ENCODE measurements at places on chromosomes 2 and 18.

DNA sequence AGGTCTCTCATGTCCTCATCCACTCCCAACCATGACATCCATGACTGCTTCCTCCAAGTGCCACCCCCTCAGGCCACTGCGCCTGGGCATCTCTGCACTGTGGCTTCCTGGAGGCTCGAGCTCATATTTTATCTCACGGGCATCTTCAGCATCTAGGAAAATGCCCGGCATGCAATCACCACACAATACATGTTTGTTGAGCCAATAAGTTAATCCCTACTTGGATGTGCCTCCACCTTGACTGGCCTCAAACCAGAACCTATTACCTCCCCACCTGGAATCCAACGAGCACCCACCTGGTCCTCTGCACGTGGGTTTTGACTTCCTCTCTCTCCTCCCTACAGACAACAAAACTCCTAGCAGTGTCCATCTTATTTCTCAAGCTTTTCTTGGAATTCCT lies 198.9 kb upstream of the REV1 start:
- DNase-seq, result peak; percentile 38

DNA sequence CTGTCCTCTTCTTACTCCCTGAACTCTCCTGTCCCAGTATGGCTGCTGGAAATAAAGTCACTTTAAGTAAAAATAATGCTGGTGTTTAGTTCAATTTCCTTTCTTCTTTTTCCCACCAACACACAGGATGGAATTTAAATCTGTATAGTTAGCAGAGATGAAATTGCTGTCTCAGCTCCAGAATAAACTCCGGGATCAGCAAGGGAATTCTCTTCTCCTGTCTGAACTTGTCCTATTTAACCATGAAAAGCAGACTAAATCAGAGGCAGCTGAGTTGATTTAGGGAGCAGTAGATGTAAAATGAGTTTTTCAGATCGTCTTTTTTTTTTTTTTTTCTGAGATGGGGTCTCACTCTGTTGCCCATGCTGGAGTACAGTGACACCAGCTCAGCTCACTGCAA lies 25.9 kb downstream of the TTLL4 start:
- no peak for DNase-seq

DNA sequence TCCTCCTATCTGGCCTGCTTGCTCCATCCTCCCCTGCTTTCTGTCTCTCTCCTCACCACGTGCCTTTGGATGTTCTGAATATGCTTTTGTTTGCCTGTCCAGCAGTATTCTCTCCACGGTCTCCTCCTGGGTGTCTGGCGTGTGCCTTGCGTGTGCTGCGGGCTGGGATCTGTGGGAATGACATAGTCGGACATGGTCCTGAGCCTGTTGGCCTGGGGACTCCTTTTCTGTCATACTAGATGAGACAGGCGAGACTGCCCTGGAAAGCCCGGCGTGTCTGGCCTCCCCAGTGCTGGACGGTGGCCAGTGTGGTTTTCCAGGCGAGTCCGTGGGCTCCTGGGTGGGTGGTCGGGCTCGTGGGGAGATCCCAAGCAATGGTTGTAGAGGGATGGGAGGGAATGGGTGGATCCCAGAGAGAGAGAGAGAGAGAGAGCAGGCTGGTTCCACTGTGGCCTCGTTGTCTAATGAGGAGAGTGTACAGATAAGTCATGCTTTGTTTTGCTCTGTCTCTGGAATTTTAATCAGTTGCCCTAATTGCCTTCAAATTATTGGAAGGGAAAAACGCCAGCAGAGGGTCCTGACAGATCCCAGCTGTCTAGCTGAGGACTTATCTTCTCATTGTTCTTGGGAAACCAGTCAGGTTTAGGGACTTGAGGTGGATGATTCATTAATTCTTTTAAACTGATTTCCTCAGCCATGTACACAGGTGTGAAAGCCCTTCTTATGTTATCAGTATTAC lies 58.3 kb downstream of the HPCAL1 start:
- DNase-seq, result no peak

GRCh38 chr2:163734881-163735684 lies 725 bp downstream of the FIGN start:
- DNase-seq, result no peak

- DNase-seq, result no peak
Observed at GRCh38 chr2:170047331-170048065, 130.4 kb upstream of the MYO3B start.

- DNase-seq, result peak; percentile 61
Observed at GRCh38 chr2:239236043-239236807, 164.6 kb downstream of the HDAC4 start.

GRCh38 chr18:28511413-28511821 lies 334.5 kb upstream of the CDH2 start:
- no peak for DNase-seq

DNA sequence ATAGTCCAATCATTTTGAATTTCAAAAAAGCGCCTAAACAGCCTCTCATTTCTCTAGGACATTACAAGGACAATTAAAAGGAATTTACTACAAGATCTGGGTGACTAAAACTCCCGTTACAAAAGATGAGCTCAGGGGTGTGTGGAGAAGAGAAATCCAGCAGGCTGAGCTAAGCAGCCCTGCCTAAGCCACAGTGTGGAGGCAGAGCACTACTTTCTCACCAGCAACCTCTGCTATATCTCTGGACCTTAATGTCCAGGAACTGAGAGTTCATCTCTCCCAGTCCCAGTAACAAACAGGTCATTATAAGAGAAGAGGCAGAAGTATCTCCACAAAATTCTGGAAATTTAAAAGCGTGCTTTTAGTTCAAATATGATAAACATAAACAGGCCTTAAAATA lies 18.9 kb upstream of the ANKRD62 start:
- DNase-seq, result no peak

- no peak for DNase-seq
Observed at GRCh38 chr2:22582107-22582506, 802.9 kb upstream of the KLHL29 start.

DNA sequence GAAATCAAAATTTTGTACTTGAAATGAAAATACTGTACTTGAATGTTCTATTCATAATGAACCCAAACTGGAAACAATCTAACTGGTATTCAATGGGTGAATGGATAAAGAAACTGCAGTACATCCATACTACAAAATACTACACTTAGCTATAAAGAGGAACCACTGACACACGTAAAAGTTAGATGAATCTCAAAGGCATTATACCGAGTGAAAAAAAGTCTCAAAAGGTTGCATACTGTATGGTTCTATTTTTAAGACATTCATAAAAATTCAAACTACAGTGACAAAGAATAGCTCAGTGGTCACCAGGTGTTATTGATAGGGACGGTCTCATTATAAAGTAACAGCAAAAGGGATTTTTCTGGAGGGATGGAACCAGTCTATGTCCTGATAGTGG lies 41.1 kb downstream of the COBLL1 start:
- no peak for DNase-seq

- no peak for DNase-seq
Observed at GRCh38 chr2:240146141-240146561, 5.7 kb upstream of the OTOS start.

DNA sequence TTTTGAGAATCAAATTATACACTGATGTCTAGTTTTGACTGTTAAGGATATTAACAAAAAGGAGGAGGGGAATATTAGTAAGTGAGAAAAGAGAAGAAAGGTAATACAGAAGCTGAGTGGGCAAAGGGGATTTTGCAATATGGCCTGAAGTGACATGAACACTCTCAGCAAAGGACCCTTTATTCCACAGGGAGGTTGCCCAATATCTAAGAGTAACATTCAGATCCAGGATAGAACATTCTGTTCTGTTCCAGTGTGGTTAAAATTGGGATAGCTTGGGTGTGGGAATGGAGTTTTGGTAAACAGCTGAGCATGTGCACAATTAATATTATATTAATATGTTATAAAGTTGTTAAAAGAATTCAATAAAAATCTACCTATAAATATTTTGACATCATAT lies 120.1 kb downstream of the ZNF385B start:
- DNase-seq, result no peak

GRCh38 chr2:7992612-7993602 lies 688.9 kb upstream of the ID2 start:
- DNase-seq, result no peak

DNA sequence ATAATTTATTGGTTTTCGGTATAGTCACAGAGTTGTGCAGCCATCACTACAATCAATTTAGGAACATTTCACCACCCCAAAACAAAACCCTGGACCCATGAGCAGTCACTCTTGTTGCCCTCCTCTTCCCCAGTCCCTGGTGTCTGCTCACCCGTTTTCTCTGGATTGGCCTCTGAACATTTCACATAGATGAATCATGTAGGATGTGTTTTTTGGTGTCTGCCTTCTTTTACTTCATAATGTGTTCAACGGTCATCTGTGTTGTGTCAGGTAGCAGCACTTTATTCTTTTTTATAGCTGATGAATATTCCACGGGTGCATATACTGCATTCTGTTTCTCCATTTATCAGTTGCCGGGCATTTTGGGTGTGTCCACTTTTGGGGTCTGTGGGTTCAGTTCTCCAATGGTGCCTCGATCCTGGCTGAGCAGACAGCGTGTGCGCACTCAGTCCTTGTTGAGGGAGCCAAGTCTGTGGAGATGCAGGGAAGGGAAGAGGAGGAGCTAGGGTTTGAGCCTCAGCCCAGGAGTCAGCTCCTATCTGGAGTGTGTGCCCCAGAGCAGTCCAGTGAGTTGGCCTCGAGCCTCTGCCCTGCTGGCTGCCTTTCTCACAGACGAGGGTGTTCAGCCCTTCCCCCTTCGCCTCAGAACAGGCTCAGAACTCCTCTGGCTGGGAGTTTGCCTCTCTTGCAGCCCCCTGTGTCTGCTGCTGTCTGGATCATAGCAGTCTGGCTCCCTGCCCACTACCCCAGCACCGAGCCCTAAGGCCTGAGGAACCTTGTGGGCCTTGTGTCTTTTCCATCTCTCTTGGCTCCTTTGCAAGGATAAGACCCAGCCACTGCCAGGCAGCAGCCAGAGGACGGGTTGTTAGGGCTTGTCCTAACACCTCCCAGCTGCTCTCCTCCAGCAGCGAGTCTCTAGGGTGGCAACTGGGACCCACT lies 18.0 kb downstream of the C2orf74 start:
- peak; percentile 86 for DNase-seq

DNA sequence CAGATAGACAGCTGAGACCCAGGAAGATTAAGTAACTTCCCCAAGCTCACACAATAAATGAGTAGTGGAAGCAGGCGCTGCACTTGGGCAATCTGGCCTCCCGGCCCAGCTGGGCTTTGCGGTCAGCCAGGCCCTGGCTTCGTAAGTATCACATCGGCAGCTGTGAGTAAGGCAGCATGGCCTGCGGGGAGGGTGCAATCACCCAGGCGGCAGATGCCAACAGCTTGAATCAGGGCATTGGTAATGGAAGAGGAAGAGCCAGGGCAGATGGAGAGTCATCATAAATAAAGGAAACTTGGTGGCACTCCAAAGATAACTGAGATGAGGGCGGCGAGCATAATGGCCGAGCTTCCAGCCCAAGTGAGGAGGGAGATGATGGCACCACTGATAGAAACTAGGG lies 217.9 kb upstream of the PID1 start:
- no peak for DNase-seq

GRCh38 chr2:18178736-18179349 lies 300.4 kb downstream of the KCNS3 start:
- DNase-seq, result no peak

DNA sequence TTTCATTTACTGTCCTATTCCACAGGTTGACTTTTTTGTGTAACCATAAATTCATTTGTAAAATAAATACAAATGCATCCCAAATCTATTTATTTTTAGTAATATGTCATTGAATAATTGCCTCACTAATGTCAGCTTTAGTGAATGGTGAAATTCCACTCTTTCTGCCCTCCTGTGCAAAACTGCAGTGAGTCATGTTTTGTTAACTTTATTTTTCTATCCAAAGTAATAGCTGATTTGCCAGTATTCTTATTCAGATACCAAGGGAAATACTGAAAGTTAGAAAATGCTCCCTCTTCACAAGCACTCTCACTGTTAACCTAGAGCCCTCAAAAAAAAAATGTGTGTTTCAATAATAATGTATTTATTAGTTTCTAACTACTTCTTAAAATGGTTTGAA lies 322.8 kb downstream of the RIT2 start:
- no peak for DNase-seq

DNA sequence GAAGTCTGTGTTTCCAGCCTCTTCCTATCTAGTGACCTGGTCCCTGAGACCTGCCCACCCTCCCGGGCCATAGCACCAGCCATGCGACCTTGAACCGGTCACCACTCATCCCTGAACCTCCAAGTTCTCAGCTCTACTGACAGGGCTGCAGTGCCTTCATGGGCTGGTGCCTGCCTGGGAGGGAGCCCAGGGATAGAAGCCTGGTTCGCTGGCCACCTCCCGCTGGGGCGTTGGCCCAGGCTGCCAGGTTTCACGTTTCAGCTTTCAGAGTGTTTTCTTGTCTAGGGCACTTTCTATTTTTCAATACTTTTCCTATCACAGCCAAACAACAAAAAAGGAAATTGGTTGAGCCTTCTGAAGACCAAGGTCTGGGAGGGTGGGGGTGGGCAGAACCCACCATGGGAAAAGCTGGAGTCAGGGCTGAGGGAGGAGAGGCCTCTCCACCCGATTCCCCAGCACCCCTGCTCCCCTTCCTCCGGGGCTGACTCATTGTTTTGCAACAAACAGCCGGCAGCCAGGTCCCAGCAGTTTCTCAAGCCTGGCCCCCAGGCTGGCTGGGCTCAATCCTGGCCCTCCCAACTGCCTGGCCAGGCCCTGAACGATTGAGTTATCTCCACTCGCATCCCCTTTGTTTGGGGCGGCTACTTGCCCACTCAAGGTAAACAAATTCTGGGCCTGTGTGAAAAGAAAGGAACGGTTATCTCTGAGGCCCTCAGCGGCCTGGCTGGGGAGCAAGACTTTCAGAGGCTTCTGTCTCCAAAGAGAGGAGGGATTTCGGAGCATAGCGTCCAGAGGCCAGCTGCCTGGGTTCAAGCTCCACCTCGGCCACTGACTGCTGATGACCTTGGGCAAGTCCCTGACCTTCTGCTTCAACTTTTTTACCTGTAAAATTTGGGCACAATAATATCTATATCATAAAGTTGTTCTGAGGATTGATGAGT lies 47.5 kb downstream of the ZFP36L2 start:
- peak; percentile 90 for DNase-seq

DNA sequence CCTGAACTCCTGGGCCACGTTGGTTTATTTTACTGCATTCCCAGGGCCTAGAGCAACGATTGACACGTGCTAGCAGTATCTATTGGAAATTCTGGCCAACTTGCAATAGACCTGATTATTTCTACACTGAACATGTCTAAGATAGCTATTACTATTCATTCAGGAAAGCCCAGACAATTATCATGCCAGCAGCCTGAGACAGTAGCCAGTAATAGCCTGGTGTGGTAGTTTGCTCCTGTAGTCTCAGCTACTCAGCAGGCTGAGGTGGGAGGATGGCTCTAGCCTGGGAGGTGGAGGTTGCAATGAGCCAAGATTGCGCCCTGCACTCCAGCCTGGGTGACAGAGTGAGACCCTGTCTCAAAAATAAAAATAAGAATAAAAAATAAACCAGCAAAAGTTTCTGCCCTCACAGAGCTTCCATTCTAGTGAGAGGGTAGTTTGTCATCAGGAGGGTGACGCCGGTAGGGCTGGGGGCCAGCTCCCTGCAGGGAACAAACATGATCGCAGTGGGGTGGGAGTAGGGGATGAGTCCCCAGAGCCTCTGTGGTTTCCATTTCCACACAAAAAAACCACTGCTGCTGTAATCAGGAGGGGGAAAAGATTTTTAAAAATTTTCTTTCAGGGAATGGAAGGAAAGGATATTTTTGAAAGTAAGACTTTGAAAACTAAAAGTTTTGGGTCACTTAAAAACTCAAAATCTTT lies 4.3 kb downstream of the CASP8 start:
- no peak for DNase-seq
